ENCODE measurements at places on chromosomes 6 and 20.

GRCh38 chr6:32173051-32173727 lies 2.7 kb downstream of the AGPAT1 start:
- DNase-seq, result no peak

- DNase-seq, result no peak
Measured at GRCh38 chr6:13367396-13367795, 39.1 kb upstream of the TBC1D7 start.

GRCh38 chr6:111572216-111572706 lies 33.4 kb downstream of the TRAF3IP2 start:
- no peak for DNase-seq

- no peak for DNase-seq
Measured at GRCh38 chr6:37036146-37036545, 30.7 kb downstream of the FGD2 start.

DNA sequence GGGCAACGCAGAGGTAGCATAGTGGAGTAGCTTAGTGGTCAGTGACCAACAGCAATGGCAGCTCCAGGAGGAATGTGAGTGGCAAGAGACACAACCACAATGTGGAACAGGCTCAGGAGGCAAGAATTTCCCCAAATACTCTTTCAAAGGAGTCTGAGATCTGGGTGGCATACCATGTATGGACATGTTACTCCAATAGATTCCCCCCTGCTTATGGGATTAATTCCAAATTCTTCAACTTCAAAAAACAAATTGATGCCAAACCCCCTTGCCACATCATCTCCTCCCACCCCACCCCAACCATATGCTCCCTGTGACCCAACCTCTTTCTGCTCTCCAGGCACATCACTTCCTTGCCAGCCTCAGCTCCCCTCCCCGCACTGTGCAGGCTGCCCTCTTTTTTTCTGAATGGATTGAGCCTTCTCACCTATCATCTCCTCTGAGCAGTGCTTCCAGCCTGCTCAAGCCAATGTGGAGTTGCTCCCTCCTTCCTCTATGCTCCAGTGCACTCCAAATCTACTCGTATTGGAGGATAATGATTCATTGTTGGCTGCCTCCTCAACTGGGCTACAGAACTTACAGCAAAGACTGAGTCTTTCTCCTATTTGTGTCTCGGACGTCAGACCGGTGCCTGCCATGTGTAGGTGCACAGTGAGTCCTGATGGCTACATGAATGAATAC lies 93.0 kb upstream of the CEP85L start:
- no peak for DNase-seq

GRCh38 chr6:143248359-143248758 lies 187.7 kb downstream of the AIG1 start:
- DNase-seq, result no peak

DNA sequence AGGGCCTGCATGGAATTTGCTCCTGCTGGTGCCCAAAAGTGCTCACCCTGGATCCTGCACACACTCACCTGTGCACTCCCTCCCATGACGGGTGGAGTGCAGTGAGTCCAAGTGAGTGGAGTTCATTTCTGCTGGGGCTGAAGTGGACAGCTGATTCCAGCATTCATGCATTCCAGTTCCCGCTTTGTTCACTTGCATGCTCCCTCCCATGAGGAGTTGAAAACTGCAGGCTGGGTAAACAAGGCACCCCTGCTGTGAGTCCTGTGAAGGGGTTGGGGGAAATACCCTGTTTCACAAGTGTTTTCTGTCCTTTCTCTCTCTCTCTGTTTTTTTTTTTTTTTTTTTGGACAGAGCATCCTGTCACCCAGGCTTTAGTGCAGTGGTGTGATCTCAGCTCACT lies 454.1 kb upstream of the NOX3 start:
- DNase-seq, result no peak

GRCh38 chr6:138682704-138683527 lies 90.7 kb upstream of the CCDC28A start:
- no peak for DNase-seq

- DNase-seq, result no peak
Measured at GRCh38 chr20:45118028-45118427, 3.1 kb upstream of the WFDC5 start.

DNA sequence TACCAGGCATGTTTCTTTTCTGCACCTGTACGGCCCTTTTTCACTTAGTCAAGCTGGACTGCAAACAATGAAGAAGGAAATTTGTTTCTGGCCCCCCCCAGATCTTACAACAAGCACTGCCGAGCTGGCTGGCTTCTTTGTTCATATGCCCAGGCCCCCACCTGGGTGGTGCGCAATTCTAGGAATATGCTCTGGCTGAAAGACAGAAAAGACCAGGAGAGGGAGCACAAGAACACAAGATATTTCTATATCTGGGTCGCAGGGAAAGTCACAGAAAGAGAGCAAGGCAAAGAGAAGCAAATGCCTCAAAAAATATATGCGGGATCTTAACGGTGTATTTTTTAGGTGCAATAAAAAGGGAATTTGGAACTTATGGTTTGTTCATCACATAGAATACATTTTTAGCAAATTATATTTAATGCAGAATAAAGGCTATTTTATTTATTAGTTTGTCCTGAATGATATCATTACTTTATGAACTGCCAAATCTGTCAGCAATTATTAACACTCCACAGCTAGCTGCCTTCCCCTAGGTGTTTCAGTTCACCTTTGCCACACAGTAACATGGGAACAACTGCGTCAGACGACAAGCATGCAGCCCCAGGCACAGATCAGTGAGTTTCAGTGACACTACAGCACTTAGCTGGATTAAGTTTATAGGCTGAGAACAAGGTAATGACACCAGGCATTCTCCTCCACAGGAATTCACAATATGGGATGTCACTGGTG lies 76.5 kb downstream of the GJA10 start:
- DNase-seq, result no peak

DNA sequence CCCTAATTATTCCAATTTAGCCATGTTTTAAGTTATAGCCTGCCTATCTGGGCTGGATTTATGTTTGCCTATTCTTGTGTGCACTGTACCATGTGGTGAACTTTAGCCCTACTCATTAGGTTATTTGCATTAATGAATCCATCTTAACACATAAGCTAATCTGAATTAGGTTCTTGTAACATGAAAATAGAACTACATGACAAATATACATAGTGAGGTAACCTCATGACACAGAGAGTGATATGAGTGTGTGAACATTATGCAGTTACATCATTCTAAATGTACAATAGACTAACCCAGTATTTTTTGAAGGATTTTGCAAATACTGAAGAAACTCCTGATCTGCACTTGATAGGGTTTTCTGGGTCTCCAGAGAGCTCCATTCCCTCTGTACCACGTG lies 733.7 kb upstream of the CITED2 start:
- no peak for DNase-seq

DNA sequence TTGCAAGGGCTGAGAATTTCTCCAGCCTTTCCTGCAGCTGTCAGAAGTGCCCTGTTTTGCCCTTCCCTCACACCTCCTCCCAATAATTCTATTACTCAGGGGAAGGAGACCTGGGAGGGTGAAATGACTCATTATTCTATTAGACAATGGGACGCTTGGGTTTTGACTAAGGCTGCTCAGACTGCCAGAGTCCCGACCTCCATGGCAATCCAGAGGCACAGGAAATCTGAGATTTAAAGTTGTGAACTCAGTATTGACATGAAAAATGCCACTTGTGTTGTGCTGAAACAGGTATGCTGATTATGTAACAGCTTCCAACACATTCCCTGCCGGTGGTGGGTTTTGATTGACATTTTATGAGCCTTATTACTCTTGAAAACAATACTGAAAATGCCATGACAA lies 625.9 kb upstream of the FLRT3 start:
- DNase-seq, result no peak

Measured in activated T-cell treated with anti-CD3 and anti-CD28 coated beads for 1 hour (primary cell).